ENCODE measurements at places on chromosomes 12 and 14. TPM values are rescaled to one million over a fixed set of nuclear protein-coding genes. Genes with fewer than 3 reads are reported as not detected.

DNA sequence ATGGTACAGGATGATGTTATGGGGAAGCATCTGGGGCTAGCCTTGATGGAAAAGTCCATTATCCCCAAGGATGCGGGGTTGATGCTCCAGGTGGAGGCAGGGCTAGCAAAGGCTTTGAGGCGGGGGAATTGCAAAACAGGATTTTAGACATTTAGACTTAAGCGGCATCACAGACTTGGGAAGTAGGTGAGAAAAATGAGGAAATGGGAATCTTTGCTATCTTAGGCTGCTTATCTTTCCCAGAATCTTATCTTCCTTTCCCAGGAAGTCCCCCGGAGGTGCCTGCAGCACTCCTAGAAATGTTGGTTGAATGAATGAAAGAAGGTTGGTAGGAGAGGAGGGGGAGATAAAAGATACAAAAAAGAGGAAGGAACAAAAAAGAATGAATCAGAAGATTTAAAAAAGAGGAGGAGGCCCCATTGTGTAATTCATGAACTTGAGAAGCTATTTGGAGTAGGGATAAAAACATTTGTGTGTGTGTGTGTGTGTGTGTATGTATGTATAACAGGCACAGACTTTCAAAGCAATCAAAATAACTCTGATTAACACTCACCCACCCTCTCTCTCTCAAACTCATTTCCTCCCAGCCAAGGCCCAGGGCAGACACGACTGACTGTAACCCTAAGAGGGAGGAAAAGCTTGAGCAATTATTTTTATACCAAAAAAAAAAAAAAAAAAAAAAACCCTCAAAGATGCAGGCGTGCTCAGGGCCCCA, 62.5 kb upstream of the TBX3 start:
- DNase-seq = no peak

TBX5 gene
- not detected for total RNA-seq

DNA sequence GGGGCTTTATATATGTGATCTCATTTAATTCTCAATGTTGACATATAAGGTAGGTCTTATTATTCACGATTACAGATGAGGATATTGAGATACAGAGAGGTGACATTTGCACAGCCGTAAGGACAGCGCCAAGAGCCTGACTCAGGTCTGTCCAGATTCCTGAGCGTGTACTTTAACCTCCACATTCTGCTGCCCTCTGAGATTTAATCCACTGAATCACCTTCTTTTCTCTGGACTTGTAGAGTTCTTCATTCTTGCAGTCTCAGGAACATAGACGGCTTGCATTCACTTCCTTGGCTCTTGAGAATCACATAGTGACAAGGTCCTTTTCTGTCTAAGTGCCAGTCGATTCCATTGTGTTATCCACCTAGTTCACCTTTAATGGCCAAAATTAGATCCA, 141.0 kb upstream of the ARHGAP5 start:
- DNase-seq = no peak

DNA sequence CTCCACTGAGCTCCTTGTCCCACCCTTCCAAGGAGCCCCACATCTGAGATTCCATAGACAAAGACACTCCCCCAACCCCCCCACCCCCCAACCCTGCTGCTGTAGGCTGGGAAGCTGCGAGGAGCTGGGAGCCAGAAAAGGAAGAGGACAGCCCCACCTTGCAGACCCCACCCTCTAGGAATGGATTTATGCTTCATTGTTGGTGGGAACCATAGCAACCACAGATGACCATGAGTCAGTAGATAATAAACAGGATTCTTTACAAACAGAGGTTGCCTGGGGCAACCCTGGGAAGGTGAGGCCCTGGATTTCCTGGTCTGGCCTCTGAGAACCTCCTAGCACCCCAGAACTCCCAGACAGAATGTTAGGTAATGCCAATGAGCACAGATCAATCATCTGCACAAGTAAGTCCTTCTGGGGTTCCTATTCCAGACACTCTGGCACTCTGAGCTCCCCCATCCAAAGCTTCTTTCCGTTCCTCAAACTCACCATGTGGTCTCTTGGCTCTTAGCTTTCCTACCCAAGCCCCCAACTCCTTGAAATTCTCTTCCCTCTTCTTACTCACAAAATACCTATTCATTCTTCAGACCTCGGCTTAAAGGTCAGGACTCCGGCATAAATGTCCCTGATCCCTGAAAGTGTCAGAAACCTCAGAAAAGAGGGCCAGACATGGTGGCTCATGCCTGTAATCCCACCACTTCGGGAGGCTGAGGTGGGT, 15.2 kb upstream of the PLEKHG6 start:
- DNase-seq = no peak

- no peak for DNase-seq
Observed at GRCh38 chr14:103015426-103015825, 41.9 kb downstream of the CDC42BPB start.

DNA sequence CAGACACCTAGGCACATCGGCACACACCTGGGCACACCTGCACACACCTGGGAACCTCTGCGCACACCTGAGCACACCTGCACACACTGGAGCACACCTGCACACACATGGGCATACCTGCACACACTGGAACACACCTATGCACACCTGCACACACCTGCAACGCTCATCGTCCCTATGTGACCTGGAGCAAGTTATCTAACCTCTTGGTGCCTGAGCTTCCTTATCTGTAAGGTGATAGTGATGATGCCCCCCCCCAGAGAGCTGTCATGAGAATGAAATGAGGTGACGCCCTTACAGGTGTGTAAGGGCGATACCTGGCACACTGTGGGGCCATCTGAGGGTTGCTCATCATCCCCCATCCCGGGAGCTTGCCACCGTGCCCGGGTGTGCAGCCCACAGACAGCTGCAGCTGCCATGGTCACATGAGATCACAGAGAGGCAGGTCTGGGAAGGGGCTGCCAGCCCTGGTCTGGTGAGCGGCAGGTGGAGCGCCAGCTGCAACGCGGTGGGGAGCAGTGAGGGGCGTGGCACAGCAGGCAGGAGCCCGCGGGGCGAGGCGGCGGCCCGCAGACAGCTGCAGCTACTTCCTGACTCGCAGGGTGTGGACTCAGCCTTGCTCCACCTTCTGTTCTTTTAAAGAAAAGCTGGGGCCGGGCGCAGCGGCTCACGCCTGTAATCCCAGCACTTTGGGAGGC, 59.9 kb upstream of the FBRSL1 start:
- peak; percentile 65 for DNase-seq

PCK2 gene
- total RNA-seq = 16.5 TPM

GRCh38 chr12:111427417-111428074, 21.8 kb downstream of the SH2B3 start:
- DNase-seq = no peak

- DNase-seq = no peak
Observed at GRCh38 chr12:65605019-65605418, 219.3 kb upstream of the HMGA2 start.

RTN1 gene
- not detected for total RNA-seq

- no peak for DNase-seq
Observed at GRCh38 chr12:71315328-71315985, 124.1 kb upstream of the LGR5 start.

- DNase-seq = no peak
Observed at GRCh38 chr14:31926123-31926522, 151.0 kb upstream of the ARHGAP5 start.
